ENCODE measurements at places on chromosomes 6 and 20.

DNA sequence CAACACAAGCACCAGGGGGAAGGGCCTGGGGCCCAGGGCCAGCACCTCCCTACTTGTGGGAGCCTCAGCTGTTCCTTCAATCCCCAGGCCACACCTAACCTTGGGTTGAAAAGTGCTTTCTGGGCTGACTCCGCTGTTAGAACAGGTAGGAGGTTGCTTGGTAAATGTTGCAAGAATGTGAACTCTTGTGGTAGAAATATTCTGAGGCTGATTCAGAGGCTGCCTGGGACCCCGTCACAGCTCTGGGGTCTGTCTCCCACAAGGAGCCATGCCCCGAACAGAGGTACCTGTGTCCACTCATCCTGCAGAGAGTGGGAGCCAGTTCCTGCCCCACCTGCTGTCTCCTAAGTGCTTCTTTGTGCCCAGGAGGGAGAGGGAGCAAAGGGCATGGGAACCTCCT lies 14.4 kb upstream of the MAS1L start:
- no peak for DNase-seq

- peak; percentile 73 for DNase-seq
These were observed 287.1 kb upstream of the PRDM1 start for GRCh38 chr6:105799056-105799455.

DNA sequence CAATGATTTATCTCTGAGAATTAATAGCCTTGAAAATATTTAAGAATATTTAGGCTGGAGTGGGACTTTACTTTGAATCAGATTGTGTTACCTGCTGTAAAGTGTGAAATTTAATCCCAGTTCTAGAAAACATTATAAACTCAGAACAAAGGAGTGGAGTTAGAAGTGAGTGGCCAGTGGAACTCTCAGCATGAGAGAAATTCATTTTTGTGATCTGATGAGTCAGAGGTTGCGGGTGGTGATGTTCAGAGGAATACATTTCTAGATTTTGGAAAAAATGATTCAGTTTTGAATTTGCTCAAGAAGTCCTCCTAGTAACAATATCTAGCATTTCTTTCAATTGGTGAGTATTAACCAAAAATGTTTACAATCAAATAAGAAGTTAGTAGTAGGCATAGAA lies 167.5 kb downstream of the ZFAND3 start:
- peak; percentile 27 for DNase-seq

- no peak for DNase-seq
These were observed 238.0 kb downstream of the COL12A1 start for GRCh38 chr6:74967821-74968220.

DNA sequence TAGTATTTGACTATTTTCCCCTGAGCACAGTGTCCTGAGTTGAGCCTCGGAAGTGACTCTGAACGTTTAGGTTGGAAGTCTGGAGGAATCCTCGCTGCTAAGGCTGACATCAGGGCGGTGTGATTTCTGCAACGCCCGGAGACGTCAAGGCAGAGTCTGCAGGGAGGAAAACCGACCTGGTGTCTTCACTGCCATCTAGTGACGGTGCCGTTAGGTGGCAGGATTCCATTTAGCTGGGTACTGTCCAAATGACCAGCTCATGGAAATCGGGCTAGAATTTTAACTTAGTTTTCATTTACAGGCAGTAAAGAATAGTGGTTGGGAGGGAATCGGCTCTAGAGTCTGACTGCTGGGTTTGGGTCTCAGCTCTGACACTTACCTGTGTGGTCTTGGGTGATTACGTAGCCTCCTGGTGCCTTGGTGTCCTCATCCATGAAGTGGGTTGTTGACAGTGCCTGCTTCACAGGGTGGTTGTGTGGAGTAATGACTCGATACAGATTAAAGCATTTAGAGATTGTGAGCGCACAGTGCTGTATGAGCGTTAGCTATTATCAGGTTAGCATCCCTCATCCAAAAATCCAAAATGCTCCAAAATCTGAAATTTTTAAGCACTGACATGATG lies 35.0 kb downstream of the FOXF2 start:
- peak; percentile 22 for DNase-seq

DNA sequence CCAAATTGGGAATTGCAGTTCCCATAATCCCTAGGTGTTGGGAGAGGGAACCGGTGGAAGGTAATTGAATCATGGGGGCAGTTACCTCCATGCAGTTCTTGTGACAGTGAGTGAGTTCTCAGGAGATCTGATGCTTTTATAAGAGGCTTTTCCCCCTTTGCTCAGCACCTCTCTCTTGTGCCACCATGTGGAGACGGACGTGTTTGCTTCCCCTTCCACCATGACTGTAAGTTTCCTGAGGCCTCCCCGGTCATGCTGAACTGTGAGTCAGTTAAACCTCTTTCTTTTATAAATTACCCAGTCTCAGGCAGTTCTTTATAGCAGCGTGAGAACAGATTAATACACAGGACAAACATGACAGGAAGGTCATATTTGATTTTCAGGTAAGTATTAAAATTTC lies 25.3 kb upstream of the HECA start:
- DNase-seq: no peak

GRCh38 chr6:147447835-147448611 lies 60.5 kb upstream of the SAMD5 start:
- DNase-seq: no peak

DNA sequence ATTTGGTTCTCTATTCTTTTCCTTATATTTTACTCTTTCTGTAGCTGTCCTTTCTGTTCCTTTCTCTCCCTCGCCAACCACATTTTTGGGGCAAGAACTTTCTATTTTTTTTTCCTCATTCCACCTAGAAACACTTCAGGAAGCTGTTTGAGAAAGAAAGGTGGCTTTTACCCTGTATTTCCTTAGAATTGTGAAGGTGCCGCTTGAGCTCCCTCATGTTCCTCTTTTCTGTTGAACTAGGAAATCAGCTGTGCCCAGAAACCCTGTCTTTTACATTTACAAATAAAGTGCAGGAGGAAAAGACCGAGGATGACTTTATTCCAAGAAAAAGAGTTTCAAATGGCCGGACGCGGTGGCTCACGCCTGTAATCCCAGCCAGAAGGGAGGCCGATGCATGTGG lies 38.2 kb downstream of the OR2B2 start:
- DNase-seq: no peak

DNA sequence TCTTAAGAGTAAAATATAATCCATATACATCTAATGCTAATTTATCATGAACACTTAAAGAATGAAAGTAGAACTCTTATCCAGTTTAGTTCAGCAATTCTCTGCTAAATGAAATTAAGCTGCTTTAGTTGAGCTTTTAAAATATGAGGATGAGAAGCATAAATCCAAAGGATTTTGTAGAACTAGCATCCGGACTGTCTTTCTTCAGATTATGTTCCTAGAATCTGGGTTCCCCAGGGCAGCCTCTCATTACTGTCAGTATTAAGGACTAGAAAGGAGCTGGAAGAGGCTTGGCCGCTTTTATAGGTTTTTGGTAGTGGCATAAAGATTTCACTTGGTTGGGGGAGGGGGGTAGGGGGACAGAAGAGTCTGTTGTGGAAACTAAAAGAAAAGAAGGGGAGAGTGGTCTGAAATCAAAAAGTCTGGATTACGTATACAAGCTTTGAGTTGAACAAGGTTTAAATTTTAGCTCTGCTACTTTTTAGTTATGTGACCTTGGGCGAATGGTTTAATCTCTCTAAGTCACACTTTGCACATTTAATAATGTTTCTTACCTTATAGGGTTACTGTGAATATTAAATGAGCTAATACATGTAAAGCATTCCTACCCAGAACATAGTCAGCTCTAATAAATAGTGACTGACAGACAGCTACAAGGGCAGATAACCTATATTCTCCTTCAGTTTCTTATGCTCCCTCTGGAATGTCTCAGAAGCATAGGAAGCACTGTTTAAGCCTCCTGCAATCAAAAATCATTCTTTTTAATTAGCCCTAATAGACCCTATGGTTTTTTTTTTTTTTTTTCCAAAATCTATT lies 3.7 kb downstream of the SGK1 start:
- DNase-seq: no peak

DNA sequence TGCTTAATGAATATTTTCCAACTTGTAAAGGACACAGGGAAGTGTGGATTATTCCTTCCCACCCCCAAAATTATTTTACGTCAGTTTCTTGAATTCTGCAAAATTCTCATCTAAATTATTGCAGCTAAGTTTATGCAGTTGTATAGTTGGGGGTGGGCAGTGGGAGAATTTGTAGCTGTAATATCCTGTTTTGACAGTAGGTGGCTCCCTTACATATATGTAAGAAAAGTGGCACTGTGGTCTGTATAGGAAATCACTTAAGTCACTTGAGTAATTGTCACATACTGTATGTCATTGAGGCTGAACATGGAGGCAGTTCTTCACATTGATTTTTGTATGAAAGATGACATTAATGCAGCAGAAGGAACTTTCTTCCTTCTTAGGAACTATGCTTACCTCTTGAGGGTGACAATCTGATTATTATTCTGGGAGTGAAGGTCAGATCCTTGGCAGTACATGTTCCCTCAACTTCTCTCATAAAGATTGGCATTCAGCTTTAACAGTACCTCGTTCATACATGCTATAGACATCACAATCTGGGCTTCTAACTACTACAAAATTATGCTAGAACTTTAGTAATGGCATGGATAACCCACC lies 14.6 kb upstream of the CFAP206 start:
- peak; percentile 70 for DNase-seq

- DNase-seq: peak; percentile 16
These were observed 85.7 kb upstream of the CDH4 start for GRCh38 chr20:61166324-61166723.

DNA sequence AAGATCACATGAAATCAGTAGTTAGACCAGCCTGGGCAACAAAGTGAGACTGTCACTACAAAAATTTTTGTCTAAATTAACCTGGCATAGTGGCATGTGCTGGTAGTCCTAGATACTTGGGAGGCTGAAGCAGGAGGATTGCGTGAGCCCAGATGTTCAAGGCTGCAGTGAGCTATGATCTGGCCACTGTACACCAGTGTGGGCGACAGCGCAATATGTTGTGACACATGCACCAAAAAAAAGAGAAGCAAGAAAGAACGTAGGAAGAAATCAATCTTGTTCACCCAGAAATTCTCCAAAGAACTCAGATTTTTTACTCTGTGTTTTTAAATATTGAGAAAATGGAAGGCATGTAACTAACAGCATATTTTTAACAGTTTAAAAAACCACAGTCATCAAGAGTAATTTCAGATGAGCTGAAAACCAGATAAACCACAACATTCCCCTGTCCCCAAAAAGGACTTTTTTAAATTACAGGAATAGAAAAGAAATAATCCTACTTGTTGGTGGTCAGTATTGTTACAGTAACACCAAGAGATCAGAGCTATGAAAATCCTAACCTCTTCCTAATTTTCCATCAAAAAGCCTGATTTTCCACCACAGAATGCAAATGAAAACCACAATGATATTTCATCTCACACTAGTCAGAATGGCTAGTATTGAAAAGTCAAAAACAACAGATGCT lies 240.2 kb downstream of the KHDC1L start:
- DNase-seq: no peak

GRCh38 chr20:40532103-40532502 lies 156.9 kb downstream of the MAFB start:
- DNase-seq: no peak

DNA sequence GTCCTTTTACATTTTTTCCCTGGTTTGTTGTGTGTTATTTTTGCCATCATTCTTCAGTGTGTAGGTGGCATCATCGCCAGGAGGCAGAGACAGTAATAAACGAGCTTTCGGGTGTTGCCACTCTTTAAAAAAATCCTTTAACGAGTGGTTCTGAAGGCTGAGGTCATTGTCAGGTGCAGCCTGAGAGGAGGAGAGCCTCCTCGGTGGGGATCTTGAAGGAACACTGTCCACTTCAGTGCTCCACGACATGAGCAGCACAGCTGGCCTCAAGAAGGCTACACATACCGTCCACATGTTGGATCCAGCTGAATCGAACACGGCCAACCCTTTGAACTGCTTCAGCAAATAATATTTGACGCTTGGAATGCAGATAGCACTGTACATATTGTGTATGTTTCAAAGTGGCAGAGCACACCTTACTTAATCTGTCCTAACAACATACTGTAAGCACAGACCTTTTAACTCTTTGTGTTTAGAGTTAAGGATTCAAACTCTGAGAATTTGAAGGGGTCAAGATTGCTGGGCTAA lies 48.0 kb upstream of the FOXQ1 start:
- DNase-seq: no peak

DNA sequence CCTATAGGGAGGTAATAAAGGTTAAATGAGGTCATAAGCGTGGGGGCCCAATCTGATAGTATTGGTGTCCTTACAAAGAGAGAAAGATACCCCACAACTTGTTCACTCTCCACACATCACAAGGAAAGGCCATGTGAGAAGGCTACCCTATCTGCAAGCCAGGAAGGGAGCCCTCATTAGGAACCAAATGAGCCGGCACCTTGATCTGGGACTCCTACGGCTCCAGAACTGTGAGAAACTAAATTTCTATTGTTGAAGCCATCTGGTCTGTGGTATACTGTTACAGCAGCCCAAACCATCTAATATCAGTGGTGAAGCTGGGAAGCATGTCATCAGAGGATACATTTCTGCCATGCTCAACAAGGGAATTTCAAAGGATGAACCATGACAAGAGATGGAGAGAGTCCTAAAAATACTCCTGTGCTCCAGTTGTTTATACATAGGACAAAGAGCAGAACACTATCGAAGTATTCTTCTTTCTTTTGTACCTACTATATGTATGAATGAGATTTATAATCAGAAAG lies 10.4 kb downstream of the COX7A2 start:
- DNase-seq: peak; percentile 37

DNA sequence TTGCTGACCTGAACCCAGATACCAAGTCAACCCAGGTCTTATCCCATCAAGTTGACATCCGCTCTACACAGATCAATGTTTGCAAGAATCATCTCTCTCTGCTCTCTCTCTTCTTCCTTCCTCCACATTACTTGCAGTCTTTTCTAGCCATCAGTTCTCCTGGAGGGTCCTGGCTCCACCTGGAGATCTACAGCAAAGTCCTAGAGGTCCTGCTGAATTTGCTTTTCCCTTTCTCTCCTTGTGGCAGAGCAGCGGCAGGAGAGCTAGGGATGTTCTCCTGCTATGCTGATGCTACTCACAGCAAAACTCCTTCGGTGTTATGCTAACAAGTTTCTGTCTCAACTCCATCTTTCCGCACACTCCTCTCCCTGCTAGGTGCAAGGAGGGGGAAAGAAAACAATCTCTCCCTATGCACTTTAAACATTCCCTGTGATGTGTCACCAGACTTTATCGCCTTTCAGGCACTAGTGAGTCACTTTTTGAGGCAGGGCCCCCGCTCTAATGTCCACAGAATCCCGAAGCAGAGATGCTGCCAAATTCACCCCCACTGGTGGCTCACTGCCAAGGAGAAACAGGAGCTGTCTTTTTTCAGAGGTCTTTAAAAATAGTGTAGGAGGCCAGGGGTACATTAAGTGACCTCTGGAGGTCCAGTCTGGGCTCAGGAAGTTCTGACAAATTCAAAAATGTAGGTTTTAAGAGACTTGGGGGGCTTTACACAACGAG lies 62.6 kb downstream of the FAM50B start:
- DNase-seq: peak; percentile 85

DNA sequence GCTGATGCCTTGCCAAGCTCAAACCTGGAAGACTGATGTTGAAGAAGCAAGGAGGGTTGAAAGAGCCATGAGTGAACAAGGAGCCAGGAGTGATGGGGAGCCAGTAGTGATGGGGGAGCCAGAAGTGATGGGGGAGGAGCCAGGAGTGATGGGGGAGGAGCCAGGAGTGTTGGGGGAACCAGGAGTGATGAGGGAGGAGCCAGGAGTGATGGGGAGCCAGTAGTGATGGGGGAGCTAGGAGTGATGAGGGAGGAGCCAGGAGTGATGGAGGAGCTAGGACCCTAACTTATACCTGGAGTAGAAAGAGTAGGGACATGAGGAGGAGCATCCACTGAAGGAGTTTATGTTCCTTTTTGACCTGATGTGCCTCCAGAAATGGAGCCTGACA lies 14.6 kb upstream of the CD93 start:
- no peak for DNase-seq
